Mucosa of gallbladder (tissue), 1 donor: ENCODE measurements at places on chromosomes 2 and 18. TPM values are rescaled to one million over a fixed set of nuclear protein-coding genes. Genes with fewer than 3 reads are reported as not detected.

Gene TNP1
- total RNA-seq, result not detected

GRCh38 chr2:174602745-174603144, 5.1 kb upstream of the WIPF1 start:
- no peak for DNase-seq

DNA sequence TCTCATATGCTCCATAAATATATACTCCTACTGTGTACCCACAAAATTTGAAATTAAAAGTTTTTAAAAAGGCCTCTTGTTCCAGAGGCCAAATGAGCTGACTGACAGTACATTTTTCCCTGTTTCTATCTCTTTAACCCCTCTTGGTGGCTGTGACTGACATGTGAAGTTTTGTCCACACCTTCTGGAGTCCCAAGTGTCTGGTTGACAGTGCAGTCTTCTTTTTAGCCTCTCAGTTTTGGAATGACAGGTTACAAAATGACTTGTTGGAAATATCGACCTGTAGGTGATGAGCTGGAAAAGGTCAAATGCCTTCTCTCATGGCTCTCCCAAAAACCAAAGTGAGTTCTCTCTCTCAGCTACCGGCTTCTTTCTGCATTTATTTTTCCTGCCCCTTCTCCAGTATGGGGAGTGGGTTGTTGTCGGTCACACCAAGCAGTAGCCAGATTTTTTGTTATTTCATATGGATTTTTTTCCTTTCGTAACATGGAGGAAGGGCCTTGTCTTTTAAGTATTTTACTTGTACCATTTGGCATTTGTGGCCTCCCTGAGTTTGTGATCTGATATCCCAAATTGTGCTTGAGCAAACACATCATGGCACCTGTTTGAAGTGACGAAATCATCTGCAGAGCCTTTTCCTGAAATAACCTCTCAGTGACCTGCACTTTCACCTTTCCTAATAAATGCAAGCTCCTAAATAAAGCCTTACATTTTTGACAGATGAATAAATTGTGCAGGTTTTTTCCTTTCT, 143.9 kb downstream of the ESCO1 start:
- DNase-seq, result no peak

- no peak for DNase-seq
Measured at GRCh38 chr2:3662239-3662638, 4.2 kb downstream of the ALLC start.

DNA sequence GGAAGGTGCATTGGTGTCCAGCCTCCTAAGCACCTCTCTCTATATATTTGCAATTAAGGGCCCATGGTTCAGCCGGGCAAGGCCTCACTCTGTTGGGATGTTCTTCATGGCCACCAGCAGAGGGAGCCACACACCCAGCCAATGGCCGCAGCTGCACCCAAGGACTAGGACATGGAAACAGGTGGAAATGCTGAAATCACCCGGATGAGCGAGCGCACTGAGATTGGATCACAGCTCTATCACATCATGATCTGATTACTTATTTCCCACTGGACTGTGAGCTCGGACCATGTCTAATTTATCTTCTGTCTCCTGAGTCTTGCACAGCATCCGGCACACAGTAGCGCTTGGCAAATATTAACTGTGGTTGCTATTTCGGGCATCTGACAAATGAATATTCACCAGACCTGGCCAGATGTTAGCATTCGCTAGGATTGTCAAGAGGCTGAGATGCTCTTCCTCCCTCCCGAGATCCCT, 31.2 kb downstream of the KIF3C start:
- peak; percentile 83 for DNase-seq

- DNase-seq, result no peak
Measured at GRCh38 chr2:204770735-204771134, 225.5 kb downstream of the PARD3B start.

DNA sequence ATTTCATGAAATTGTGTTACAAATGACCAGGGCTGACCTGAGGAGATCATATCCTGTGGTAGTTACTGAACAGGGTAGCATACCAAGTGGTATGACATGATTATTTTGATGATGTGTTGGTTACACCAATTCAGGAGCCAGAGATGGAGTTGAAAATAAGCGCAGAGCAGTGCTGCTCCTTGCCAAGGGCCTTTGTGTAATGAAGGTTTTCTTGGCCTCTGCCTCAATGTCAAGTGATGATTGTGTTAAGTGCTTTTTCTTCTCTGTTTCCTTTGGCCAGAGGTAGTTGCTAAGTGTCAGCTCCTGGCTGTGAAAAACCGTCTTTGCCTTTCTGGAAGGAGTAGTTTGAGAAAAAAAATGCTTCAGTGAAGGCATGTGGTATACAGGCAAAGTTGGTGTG, 131.2 kb downstream of the CERS6 start:
- no peak for DNase-seq

- no peak for DNase-seq
Measured at GRCh38 chr2:134023854-134024253, 230.0 kb upstream of the MGAT5 start.

DNA sequence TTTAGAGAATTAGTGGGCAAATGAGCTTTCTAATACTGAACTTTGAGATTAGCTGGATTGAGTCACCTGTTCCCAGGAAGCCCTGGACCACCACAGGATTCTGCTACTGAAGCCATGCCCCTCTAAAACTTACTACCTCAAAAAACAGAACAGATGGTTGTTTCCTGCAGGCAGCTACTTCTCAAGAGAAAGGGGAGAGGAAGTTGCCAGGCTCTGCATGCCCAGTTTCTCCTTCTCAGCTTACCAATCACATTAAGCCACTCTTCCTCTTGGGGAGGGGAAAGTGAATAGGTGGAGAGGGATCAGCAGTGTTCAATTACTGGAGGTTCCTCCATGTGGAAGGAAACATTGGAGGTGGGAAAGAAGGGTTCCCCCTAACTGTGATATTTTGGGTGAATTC, 24.9 kb upstream of the C1GALT1C1L start:
- DNase-seq, result no peak

DNA sequence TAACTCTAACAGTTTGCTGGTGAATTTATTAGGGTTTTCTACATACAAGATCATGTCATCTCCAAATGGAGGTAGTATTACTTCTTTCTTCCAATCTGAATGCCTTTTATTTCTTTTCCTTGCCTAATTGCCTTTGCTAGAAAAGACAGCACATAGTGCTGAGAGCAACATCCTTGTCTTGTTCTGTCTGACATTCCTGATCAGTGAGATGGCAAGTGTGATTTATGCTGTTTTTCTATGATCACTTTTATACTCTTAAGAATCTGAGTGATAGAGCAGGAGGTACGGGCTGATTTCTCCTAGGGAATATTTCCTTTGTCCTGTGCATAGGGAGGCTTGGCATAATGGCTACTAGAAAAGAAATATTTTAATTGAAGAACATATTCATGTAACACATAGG, 17.3 kb downstream of the LYPD6B start:
- no peak for DNase-seq

- DNase-seq, result no peak
Measured at GRCh38 chr2:140621583-140622362, 1509.0 kb downstream of the LRP1B start.

GRCh38 chr18:77140439-77141109, 8.0 kb upstream of the MBP start:
- DNase-seq, result peak; percentile 61

Gene TLX2
- 0.12 TPM for total RNA-seq

DNA sequence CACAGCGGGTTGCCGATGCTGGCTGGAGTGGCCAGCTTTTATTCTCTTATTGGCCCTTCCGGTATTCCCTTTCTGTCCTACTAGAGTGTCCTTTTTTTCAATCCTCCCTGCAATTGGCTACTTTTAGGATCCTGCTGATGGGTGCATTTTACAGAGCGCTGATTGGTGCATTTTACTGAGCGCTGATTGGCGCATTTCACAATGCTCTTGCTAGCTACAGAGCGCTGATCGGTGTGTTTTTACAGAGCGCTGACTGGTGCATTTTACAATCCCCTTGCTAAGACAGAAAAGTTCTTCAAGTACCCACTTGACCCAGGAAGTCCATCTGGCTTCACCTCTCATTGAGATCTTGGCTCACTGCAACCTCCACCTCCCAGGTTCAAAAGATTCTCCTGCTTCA, 44.4 kb upstream of the SPRED2 start:
- DNase-seq, result no peak

Gene TFCP2L1
- 73.0 TPM for total RNA-seq

Gene RFX8
- total RNA-seq, result 0.29 TPM

Gene ANKRD44
- 40.6 TPM for total RNA-seq

DNA sequence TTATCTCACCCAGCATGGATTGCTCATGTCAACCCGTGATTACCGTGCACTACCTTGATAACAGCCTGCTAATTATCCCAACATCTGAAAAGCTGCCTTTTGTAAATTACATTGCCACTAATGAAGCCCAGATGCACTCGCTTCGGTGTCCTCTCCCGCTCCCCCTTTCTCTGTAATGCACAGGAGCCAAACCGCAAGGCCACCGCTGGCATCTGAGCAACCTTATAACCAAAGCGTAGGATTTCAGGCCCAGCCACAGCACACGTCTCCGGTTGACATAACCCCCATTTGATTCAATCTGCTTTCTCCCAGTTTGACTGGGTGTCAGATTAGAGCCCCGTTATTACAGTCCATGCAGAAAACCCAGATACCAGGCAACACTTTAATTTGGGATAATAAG, 341.2 kb downstream of the ALK start:
- no peak for DNase-seq

DNA sequence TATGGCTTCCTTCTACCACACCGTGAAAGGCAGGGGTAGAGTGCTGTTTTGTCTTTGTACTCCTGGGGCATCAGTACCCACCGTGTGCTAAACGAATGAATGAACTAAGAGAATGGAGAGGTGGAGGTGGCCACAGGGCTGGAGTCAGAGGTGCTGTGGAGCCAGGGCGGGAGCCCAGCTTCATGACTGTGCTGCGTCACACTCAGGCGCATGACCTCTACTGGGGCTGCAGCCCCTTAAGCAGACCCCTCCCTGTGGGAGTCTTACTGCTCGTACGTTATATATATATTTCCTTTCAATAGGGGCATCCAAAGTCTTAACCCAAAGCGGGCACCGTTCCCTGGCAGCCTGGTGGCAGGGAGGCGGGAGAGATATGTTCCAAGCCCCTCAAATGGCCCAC, 18.0 kb upstream of the LBH start:
- DNase-seq, result no peak

DNA sequence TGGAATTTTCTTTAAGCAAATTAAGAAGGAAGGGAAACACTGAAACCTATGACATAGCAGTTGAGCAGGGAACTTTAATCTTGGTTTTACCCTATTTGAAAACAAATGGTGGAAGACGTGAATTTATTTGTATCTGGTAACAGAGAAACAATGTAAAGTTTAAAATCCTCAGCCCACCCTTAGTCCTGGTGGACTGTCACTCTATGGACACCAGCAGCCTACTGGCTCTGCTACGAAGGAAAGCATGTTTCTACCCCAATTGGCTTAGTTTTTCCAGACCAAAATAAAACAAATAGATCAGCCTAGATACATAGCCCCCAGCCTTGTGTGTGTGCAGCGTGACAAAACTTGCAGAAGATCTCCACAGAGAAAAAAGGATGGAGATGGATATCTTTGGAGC, 7.4 kb downstream of the ZEB2 start:
- DNase-seq, result no peak

Gene TMEM169
- total RNA-seq, result 7.3 TPM

- no peak for DNase-seq
Measured at GRCh38 chr2:202452744-202453143, 76.6 kb downstream of the BMPR2 start.

DNA sequence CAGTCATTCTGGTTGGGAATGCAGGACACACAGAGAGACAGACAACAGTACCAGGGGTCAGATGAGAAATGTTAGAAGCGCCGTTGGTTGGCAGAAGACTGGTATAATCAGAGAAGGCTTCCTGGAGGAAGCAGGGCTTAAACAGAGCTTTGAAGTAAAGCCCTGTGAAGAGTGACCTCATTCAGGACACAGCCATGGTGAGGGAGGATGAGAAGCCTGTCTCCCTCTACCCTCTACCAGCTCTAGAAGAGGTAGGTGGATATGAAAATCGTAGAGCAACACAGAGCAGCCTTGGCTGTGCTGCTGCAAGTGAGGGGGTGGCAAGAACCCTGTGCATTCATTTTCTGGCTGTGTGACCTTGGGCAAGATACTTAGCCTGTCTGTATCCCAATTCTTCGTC, 14.2 kb downstream of the TET3 start:
- DNase-seq, result no peak
